ENCODE measurements at places on chromosomes 13 and 19.

GRCh38 chr19:32138416-32138815 lies 207.0 kb upstream of the ZNF507 start:
- no peak for DNase-seq

DNA sequence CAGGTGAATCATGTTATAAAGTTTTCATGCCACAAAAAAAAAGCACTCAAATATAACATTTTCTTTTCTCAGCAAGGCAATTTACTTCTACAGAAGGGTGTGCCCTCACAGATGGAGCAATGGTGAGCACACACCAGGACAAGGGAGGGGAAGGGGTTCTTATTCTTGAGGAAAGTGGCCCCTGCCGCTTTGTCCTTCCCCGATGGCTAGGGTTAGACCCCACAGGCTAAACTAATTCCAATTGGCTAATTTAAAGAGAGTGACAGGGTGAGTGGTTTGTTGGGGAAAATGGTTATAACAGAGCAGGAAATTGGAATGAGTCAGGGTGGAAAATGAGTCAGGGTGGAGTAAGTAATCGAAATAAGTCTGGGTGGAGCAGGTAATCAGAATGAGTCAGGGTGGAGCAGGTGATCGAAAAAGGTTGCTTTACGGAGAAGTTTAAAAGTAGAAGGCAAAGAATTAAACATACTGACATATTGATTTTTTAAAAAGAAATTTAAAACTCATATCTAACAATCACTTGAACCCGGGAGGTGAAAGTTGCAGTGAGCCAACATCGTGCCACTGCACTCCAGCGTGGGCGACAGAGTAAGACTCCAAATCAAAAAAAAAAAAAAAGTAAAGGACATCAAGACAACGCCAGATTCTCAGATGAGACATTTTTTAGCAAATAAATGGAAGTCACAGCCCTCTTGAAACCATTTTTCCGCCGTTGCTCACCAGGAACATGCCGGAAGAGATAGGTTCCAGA lies 813 bp downstream of the ZNF562 start:
- no peak for DNase-seq

DNA sequence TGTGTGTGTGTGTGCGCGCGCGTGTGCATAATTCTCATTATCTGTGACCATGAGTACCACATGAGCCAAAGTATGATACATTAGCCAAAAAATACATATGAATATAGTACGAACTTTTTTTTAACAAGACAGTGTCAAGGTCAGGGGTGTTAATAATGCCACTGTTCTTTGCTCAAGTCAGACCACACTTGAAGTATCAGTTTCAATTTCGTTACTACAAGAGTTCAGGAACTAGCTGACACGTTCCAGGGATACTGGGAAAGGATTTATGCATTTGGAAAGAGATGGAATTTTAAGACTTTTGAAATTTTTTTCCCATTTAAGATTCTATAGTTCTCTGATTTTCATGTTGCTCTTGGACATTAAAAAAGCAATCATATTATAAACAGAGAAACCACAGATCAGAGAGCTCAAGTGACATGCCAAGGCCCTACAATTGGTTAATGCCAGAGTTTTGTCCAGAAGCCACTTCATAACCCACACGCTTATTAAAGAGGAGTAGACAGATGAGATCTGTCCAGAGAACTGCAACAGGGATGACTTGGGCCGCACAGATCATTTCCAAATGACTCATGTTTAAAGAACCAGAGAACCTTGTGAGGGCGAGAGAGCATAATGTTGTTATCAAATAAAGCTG lies 718.8 kb upstream of the SGCG start:
- DNase-seq: no peak

GRCh38 chr13:34201050-34201913 lies 383.3 kb downstream of the RFC3 start:
- DNase-seq: no peak

GRCh38 chr19:40740747-40741146 lies 9.5 kb downstream of the ACTMAP start:
- no peak for DNase-seq

- DNase-seq: no peak
These were observed 31.5 kb upstream of the CHST8 start for GRCh38 chr19:33590224-33590623.

DNA sequence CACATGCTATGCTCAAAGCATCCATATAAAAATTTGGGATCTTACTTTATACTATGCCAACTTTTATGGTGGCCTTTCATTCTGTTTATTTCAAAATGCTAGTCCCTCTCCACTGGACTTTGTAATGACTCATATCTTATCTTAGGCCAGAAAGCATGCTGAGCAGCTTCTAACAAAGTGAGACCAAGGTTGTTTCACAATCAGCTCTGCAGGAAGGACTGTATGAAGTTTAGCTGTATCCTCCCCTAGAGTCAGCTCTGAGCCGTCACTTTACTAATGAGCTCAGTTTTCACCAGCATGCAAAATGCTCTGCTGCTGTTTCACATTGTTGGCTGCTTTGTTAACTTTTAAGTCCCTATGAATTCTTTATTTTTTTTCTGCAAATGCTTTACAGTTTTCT lies 1608.8 kb downstream of the OLFM4 start:
- no peak for DNase-seq

DNA sequence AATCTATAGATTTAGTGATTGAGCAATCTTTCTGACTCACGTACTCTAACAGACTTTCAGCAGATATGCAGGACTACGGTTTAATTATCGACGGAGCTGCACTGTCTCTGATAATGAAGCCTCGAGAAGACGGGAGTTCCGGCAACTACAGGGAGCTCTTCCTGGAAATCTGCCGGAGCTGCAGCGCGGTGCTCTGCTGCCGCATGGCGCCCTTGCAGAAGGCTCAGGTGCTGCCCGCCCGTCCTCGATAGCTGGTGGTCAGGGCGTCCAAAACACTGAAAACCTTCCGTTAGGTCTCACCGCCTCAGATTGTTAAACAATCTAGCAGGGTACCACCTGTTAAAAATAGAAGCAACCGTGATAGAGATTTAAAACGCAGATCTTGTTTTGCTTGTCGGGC lies 113.2 kb upstream of the MCF2L start:
- DNase-seq: no peak

DNA sequence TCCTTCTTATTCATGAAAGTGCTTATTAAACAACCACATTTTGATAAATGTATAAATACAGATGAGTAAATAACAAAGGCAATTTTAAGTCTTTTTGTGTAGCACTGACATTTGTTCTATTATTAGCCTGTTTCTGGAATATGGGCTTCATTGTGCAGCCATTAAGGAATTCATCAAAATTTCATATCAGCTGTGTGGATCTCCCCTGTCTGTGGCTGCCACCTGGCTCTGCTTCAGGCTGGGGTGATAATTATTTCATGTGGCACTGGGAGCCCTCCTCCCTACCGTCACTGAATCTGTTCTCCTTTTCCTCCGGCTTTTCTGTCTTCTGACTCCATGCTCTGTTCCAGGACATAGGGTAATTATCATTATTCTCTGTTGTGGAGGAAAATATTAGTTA lies 57.1 kb downstream of the LMO7 start:
- no peak for DNase-seq

DNA sequence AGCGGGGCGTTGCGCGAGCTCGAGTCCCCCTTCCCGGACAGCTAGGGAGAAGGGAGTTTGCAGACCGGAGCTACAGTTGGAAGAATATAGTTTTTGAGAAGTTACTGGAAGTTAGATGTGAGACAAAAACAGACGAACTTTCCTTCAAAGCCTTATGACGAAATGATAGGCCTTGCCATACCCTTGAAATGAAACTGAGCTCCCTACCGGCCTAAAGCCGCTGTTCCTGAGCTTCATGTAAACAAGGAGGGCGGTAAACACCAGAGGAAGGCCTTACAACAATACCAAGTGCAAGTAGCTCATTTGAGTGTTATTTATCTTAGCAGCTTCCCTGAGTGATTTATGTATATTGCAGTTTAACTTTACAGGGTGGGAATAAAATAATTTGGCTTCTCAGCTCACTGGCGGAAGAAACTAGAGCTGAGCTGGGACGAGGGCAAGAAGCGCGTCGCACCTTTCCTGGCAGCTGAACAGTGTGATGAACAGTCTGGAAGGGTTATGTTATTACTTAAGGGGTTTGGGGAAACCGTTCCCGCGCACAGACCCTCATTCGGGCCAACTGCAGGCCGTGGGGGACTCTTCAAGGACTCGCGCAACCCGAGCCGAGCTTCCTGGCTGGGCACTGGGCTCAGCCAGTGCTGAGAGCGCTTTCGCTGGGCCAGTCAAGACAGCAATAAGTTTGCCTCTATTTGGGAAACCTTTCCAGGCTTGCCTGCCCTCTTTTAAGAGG lies 111.2 kb downstream of the KCNRG start:
- DNase-seq: peak; percentile 48

- DNase-seq: no peak
These were observed 190.1 kb downstream of the KLF5 start for GRCh38 chr13:73248711-73249580.

- DNase-seq: no peak
These were observed 6.1 kb upstream of the LSM4 start for GRCh38 chr19:18329035-18329376.

GRCh38 chr13:48437371-48437770 lies 24.5 kb upstream of the LPAR6 start:
- no peak for DNase-seq

- no peak for DNase-seq
These were observed 3.4 kb downstream of the FNDC3A start for GRCh38 chr13:48978942-48979601.

DNA sequence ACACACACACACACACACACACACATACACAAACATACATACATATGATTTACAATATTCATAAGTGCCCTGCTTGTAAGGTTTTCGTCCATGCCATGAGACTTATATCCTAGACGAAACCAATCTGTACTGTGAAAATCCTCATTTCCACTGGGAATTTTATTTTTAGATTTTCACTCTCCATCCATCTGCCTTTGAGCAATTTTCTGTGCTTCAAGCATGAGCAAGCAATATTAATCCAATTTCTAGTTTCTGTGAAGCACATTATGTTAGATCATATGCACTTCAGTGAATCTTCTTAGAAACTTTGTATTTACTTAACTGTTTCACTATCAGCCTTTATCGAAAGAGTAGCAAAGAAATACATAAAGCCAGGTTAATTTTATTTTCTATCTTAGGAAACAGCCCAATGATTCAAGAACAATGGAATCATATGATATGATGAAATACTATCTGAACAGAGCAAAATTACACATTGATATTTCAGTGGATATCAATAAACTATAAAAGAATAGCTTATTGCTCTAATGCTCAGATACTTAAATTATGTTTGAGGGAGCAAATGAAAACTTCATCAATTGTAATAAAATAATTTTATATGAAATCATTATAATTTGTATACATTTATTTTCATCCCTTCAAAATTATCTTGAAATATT lies 1100.7 kb upstream of the MIR17HG start:
- no peak for DNase-seq

DNA sequence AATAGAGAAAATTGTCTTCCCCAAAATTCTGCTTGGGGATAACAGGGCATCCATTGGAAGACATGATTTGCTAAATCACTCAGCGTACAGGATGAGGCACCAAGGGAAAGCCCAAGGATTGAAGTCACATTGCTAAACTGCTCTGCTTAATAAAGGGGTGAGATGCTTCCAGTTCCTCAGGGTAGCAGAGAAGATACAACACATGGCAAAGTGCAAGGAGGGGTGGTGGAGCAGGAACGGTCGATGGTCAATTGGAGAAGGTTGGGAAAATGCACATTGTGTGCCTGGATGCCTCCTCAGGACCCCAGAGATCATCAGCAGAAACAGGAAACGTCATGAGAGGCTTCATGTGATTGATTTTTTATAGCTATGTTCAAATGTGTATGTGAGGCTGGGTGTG lies 116.3 kb upstream of the SOX1 start:
- DNase-seq: no peak

GRCh38 chr13:113411216-113412023 lies 41.9 kb downstream of the ADPRHL1 start:
- DNase-seq: no peak

DNA sequence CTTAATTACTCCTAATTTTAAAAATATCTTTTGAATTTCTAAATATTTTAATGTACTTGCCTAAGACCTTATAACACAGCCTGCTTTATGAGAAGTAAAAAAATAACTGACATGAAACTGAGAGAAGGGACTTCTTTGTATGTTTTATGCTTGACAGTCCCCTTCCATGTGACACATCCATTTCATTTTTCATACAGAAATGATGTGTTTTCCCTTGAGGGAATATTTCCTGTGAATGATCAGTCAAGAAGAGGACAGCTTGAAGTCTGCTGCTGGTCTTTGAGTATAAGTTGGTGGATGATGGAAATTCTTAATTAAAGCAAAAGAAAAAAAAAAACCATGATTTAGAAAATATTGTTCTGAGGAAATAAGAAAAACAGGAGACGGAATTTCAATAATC lies 230.4 kb upstream of the KLHL1 start:
- no peak for DNase-seq

DNA sequence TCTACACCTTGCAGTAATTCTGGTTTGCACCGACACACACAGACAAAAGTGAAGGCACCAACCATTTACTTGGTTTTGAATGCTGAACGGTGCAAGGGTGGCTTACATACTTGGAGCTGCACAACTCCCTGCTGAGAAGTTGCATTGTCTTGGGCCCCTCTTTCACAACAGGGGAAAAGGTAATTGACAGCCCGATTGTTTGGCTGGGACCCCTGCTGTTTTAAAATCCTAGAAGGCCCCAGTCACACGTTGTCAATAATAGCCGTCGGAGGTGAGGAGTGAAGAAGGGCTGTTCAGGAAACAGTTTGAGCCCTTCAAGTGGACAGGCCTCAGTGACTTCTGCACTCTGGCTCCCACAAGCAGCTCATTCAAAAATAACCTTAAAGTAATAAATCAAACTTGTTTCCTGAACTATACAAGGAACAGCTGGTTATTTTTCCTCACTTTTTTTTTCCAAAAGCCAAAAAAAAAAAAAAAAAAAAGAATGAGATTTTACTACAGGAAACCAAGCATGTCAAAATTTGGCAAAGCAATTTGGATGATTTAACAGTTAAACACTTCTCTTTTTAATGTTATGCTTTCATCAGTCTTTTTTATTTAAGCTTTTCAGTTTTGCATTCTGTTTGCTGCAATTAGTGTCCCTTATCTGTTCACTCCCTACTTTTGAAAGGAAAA lies 19.0 kb upstream of the SPRY2 start:
- no peak for DNase-seq

Measured in CD4-positive, alpha-beta T cell treated with Interleukin-6 for 4 hours (primary cell).